ENCODE measurements at places on chromosomes 16 and 17.
A peak's percentile ranks its signal among the peaks of the same experiment; 100 is the strongest.

DNA sequence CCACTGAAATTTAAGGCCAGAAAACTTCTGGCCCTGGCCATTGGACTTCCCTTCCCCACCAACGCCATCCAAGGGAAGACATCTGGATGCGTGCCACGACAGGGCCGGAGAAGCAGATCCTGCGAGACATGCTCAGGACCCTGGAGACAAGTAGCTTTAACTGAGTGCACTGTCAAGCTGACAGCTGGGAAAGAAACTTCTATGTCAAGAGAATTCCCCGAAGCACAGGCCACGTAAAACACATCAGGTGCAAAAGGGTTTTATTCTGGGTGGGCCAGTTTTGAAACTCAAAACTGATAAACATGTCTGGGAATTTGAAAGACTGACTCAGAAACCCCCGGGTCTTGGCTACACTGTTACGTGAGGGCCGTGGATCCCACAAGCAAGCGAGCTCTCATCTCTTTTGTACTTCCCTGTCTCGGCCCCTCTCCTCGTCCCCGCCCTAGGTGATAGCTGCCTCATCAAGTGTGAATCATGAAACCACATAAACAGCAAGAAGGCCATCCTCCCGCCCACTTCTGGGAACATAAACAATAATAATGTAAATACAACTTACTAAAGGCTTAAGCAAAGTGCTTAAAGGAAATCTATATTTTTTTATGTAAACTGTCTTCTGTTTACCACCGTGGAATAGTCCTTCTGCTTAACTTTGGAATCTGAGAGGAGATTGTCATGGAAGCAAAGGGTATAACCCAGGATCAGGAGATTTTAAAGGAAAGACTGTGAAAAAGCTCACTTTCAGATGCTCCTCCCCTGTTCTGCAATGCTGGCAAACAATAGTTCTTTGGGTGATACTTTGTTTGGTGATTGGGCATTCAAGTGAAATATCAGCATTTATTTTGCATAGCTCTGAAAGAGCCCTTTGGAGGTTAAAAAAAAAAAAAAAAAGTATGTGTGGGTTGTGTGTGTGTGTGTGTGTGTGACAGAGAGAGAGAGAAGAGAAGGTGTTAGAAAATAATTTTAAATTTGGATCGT lies 406.0 kb upstream of the MAF start:
- no peaks in the 10 kb centered on the region for H3K4me1 ChIP-seq
- H3K36me3 ChIP-seq: no peaks in the 10 kb centered on the region
- H3K4me3 ChIP-seq: no peak overlapping the region
- H3K27me3 ChIP-seq: peaks cover 27% of the 10 kb centered on the region
- H3K27ac ChIP-seq: no peak overlapping the region
- DNase-seq: no peak

DNA sequence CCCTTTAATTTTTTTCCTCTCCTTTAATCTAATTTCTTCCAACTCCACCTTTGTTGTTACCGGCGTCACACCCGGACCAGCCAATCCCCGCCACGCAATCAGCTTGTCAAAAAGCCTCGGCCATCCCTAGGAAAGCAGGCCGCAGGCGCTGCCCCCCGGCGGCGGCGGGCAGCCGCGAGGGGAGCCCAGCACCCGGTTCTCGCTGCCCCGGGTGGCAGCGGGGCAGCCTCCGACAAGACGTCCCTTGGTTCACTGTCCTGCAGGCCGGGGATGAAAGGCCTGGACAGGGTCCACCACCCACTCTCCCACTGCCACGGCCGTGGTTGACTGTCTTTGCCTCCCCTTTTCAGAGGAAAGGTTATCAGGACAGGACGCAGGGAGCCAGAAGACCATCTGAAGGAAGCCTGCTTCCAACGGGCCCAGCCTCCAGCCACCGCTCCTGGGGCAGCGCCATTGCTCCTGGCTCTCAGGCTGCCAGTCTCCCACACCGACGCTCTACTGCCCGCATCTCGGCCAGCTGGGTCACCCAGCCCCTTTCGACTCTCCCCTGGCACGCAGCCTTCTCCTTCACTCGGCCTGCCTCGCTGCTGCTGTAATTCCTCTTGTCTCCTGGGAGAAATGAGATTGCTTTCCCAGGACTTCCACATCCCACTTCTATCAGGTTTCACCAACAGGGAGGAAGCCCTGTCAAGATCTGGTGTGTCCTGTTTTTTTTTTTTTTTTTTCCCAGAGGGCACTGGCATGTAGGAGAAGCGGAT lies 2.8 kb upstream of the UBTF start:
- H3K27me3 ChIP-seq: no peaks in the 10 kb centered on the region
- H3K4me1 ChIP-seq: peaks cover 25% of the 10 kb centered on the region
- peaks cover 31% of the 10 kb centered on the region for H3K36me3 ChIP-seq
- peak overlapping the region; percentile 99 for H3K27ac ChIP-seq

DNA sequence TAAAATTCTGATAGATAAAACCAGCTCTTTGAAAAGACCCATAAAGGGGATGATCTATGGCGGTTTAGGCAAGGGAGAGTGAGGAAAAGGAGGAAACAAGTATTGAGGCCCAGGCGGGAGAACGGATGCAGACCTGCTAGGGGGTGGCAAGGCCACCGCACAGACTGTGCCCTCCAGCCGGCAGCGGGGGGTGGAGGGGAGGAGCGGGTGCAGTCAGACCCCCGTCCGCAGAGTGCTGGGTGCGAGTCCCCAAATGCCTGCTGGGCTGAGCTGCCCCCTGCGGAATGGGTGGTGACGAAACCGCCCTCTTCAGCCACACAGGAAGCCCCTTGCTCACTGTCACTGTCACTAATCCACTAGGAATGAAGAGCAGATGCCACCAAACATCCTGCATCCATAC lies 46.0 kb downstream of the LMF1 start:
- H3K4me3 ChIP-seq: no peak overlapping the region
- no peak overlapping the region for H3K27ac ChIP-seq

DNA sequence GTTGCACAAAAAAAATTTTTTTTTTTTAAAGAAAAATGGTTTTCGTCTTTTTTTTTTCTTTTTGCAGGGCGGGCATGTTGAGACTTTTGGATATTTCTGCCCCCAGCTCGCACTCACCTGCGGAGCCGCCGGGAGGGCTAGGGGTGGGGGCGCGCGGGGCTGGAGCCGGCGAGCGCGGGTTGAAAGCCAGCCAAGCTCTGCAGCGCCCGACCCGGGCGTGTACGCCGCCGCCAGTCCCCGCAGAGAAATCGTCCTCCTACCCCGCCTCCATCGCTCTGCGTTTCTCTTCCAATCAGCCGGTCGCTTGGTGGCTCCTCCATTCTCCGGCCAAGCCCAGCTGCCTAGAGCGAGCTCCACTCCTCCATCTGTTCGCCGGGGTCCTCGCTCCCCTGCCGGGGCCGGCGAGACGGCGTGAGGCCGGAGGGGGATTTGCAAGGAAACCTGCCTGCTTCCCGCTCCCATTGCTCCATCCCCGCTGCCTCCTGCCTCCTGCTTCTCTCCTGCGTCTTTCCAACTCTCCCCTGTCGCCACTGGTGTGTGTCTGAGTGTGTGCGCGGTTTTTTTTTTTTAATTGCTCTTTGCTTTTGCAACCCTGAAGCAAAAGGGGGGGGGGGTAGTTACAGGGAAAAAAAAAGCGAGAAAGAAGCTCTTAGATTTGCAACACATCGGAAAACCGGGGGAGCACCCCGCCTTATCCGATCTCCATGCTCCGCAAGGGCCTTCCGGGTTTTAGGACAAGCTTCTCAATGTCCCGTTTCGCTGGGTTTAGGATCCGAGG lies 1.8 kb upstream of the UBTF start:
- peak overlapping the region; percentile 96 for H3K4me3 ChIP-seq
- peaks cover 35% of the 10 kb centered on the region for H3K4me1 ChIP-seq

DNA sequence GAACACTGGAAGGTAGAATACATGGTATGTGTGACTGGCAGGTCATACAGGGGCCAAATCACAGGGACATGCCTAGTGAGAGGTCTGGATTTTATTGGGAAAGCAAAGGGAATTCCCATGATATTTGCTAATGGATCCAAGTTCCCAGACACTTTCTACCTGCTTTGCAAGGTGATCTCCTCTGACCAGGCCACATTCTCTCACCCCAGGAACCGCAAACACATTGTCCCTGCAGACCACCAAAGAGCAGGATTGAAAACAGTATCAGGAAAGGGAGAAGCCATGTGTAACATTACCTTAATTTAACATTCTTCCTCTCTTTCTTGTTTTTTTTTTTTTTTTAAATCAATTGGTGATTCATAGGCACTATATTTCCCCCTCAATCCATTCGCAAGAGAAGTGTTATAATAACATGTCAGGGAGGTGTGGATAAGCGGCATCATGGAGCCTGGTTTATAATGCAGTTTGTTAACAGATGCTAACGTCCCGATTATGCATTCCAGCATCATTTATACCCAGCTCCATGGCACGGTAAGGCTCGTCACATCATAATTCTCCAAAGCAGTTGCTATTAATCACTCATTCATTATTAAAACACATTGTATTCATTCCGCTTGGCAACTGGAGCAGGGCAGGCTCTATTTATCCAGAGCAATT lies 155.1 kb upstream of the CCL2 start:
- peaks cover 56% of the 10 kb centered on the region for H3K27me3 ChIP-seq
- no peak overlapping the region for H3K27ac ChIP-seq
- H3K36me3 ChIP-seq: no peaks in the 10 kb centered on the region
- H3K4me1 ChIP-seq: no peaks in the 10 kb centered on the region
- no peak overlapping the region for H3K4me3 ChIP-seq

DNA sequence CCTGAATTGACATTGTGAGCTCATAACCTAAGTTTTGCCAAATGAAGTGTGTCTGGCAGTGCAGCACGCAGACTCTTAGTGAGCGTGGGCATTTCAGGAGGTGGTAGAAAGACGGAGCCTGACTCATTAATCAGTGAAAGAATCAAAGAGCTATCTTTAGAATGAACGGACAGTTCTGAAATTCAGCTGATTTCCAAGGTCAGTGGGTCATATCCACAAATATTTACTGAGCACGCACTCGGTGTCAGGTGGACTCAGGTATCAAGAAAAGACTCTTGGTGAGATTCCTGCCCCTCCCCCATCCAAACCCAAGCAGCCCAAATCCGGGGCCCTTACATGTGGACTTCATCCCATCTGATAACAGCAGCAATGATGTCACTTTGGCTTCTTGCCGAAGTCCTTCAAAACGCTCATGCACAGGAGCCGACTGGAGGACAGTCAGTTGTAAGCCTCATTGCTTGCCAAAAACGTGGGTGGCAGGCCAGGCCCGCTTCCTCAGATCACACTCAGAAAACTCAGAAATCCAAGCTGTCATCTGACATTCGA lies 185.8 kb downstream of the HS3ST3A1 start:
- no peak overlapping the region for H3K27ac ChIP-seq
- H3K4me1 ChIP-seq: no peaks in the 10 kb centered on the region
- H3K27me3 ChIP-seq: peaks cover 3% of the 10 kb centered on the region
- no peaks in the 10 kb centered on the region for H3K36me3 ChIP-seq
- no peak overlapping the region for H3K4me3 ChIP-seq

- no peak for DNase-seq
- no peak overlapping the region for H3K4me3 ChIP-seq
- no peak overlapping the region for H3K27ac ChIP-seq
- no peaks in the 10 kb centered on the region for H3K36me3 ChIP-seq
- H3K27me3 ChIP-seq: peaks cover 8% of the 10 kb centered on the region
- H3K4me1 ChIP-seq: no peaks in the 10 kb centered on the region
Measured at GRCh38 chr17:65712383-65713267, 151.2 kb upstream of the AXIN2 start.

GRCh38 chr16:12494661-12495060 lies 309.0 kb downstream of the CPPED1 start:
- peaks cover 17% of the 10 kb centered on the region for H3K4me1 ChIP-seq
- no peak for DNase-seq
- H3K27ac ChIP-seq: no peak overlapping the region

Measured in central memory CD8-positive, alpha-beta T cell (primary cell).